ENCODE measurements at places on chromosomes 16 and 17. TPM values are rescaled to one million over a fixed set of nuclear protein-coding genes. Genes with fewer than 3 reads are reported as not detected.

RAMP2 gene
- polyA plus RNA-seq, result 17.2 TPM

DNA sequence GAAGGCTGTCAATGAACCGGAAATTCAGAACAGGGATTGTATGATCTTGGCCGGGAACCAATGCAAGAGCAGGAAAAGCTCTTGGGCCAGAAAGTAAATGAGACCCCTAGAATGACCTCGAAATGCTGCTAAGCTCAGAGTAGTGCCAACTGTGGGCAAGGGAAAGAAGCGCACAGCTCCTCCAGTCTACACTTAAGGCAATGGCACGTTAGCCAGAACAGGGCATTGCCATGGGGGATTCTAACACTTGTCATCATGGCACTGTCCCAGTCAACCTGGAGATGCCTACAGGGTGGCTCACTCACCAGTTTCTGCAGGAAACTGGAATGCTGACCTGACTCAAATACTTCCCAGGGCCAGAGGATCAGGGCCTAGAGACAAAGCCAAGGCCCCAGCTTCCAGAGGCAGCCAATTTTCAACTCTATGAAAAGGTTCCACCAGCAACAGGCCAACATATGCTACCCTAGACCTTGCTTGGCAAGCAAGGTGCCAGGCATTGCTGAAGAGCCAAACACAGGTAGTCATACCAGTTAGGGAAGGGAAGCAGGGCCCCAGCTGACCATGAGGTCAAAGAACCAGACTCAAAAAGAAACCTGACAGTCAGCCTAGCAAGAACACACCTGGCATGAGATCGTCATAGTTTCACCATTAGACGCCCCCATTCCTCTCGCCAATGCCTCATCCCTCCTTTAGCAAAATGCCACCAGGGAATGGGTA is 34.9 kb downstream of the ARHGAP17 start:
- no peak for DNase-seq

- DNase-seq, result no peak
These were observed 262.7 kb upstream of the KCNJ16 start for GRCh38 chr17:69812240-69812837.

- DNase-seq, result no peak
These were observed 27.4 kb upstream of the KDM6B start for GRCh38 chr17:7806587-7806986.

- no peak for DNase-seq
These were observed 51.1 kb upstream of the SLC47A1 start for GRCh38 chr17:19482576-19482975.

- no peak for DNase-seq
These were observed 22.3 kb upstream of the ADORA2B start for GRCh38 chr17:15922586-15922985.

NAA60 gene
- 29.9 TPM for polyA plus RNA-seq

DNA sequence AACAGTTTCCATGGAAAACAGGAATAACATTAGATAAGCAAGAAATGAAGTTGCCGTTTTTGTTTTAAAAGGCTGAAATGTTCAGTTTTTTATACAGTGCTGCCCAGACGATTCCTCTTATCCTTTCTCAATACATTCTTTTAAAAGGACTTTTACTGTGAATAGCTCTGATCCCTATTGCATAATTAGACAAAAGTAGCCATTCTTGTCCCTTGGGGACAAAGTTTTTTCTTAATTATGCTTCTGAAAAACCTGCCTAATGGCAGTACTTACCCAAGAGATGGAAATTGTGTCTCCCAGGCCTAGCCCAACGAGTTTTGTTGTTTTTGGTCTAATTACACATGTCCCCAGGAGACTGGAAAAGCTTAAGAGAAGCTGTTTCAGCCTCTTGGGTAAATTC is 27.6 kb downstream of the NXPH3 start:
- DNase-seq, result no peak

DDX42 gene
- 15.0 TPM for polyA plus RNA-seq

SYCE1L gene
- polyA plus RNA-seq, result 0.69 TPM

FBXO39 gene
- polyA plus RNA-seq, result 0.12 TPM

GRCh38 chr17:80998118-80998747 is 6.6 kb downstream of the CHMP6 start:
- DNase-seq, result no peak

GRCh38 chr17:20263595-20263994 is 203.7 kb downstream of the LGALS9B start:
- no peak for DNase-seq

DNA sequence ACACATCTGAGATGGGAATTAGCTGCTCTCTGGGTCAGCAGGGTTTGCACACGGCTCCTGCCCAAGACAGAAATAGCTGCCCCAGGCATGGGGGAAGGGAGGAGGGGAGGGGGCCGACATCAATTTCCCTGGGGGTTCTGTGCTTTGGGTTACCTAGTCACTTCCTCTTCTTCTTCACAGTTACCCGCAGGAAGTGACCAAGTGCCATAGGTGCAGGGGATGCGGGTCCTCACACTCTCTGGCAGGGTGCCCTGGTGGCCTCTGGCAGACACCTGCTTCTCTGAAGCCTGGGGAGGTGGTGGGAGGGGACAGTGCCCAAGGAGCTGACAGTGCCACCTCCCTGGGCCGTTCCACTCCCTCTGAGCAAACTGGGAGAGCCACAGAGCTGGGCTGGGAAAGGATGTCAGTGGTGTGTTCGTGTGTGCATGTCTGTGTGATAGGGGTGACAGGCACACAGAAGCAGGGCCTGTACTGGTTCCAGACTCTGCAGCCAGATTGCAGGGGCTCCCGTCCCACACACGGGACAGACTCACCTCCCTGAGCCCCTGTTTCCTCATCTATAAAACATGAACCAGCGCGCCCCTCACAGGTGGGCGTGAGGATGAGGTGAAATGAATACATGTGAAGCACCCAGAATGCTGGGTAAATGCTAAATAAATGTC is 18.2 kb downstream of the SCN4A start:
- no peak for DNase-seq

SLFN12L gene
- 0.17 TPM for polyA plus RNA-seq

GRCh38 chr17:56648806-56649205 is 55.3 kb downstream of the NOG start:
- no peak for DNase-seq

DNA sequence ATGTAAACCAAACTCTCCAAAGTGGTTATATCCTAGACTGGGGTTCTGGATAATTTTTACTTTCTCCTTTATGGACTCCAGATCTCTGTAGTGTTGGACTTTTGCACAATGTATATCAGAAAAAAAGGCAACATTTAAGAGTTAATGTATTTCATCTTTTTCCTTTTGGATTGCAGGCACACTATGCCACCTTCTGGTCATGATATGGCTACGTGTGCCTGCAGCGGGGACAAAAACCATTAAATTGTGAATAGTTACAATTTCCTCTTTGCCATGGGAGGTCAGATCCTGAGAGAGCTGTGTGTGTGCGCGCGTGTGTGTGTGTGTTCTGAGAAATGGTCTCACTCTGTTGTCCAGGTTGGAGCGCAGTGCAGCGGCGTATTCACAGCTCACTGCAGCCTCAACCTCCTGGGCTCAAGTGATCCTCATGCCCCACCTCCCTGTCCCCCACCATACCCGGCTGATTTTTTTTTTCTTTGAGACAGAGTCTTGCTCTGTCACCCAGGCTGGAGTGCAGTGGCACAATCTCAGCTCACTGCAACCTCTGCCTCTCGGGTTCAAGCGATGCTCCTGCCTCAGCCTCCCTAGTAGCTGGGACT is 4.3 kb upstream of the SGF29 start:
- no peak for DNase-seq

DNA sequence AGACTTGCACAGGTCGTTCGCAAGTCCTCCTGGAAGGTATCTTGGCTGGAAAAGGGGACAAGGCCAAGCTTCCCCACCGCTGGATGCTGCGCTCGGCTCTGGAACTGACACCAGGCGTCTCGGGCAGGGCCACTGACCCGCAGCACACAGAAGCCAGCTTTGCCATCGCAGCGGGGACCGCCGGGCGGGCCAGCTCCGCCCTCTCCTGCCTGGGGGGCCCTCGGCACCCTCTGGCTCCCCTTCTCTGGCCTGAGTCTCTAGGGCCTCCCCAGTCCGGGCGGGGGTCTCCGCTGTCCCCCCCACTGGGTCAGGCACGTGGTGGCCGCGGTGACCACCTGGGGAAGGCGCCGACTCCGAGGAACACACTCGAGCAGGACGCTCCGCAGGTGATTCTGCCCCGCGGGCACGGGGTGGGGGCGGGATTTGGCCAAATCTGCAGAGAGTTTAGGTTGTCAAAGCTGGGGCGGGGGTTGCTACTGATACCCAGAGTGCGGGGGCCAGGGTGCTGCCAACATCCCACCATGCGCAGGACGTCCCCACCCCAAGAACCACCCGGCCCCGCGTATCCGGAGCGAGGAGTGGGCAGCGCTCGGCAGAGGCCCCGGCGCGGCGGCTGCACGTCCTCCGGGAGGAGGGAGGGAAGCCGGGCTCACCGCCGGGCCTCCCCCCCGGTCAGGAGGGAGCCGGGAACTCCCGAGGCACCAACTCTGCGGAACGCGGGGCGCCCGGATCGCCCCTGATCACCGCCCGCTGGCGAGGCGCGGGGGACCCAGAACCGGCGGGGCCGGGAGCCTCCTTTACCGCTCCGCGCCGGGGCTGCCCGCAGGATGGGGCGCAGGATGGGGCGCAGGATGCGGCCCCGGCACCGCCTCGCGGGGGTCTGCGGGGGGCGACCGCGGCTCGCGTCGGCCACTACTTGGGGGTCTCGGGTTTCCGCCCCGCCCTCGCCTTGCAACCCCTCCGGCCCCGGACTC is 744 bp upstream of the METRNL start:
- no peak for DNase-seq

PFAS gene
- 7.9 TPM for polyA plus RNA-seq

DNA sequence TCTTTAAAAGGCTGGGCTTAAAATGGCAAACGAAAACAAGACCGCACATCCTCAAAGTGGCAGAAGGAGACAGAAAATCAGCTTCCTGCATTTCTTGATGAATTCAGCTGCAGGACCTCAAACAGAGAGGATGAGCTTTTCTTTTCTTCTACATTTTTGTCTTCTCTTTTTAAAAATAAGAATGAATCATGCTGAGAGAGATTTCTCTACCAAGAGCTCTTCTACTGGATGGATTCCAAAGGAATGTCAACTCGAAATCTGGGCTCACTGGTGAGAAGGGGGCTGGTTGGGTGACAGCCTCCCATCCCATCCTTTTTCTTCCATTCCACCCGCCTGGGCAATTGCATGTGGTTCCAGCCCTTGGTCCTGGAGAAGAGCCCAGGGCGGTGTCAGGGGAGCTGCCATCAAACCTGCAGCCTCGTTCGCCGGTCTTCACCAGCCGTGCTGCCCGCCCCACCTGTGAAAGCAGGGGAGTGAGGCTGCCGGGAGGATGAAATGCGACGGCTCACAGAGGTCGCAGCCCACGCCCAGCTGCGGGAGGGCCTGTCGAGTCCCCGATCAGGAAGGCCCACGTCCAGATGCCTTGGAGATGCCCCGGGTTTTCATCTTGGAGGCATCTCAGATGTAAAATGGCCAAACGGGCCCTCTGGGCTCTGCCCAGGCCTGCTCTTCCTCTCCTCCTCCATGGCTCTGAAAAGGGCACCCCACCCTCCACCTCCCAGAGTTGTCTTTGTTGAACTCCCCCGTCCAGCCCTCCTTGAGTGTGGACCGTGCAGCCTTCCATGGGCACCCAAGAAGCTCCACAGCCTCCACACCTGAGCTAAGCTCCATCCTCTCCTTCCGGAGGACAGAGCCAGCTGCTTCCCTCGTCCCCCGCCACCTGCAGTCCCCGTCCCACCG is 121.9 kb downstream of the FOXL1 start:
- DNase-seq, result no peak

DNA sequence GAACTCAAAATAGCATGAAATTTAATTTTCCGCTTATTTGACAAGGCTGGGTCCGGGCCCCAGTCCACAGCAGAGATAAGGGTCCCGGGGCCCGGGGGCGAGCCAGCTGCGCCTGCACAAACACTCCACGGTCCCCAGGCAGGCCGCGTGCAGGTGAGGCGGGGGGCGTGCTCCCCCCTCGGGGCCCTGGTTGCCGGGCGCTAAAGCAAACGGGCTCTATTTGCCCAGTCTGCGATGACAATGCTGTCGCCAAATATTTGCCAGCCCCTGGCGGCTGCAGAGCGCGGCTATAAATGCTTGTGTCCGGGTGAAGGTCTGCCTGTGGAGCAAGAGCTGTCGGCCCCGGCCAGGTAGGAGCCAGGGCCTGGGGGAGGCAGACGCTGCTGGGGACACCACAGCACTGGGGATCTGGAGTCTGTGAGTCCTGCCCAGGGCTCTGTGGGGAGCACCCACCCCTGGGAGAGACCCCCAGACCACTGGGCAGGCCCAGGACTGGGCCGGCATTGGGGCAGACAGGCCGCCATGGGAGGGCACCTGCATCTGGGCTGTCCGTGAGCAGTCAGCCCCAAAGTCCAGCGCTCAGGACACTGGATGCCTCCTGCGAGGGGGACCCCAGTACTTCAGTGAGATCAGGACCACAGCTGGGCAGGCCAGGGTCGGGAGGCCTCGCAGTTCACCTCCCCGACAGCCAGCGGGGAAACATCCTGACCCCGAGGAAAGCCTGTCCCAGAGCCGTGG is at the start of gene PERCC1:
TSS of gene PERCC1 (plus strand) at position 320 of the 738 bp plus-strand sequence. CDS start 1,516 bp downstream, outside the sequence.
- peak; percentile 70 for DNase-seq

NOL11 gene
- 21.1 TPM for polyA plus RNA-seq

CIITA gene
- 1.7 TPM for polyA plus RNA-seq

TNFRSF13B gene
- polyA plus RNA-seq, result 0.26 TPM

SLFN13 gene
- 0.53 TPM for polyA plus RNA-seq

TVP23A gene
- 0.32 TPM for polyA plus RNA-seq

ELOB gene
- polyA plus RNA-seq, result 374 TPM

- no peak for DNase-seq
These were observed 173.4 kb downstream of the KIF2B start for GRCh38 chr17:53996131-53996530.

GRCh38 chr16:87309620-87310525 is 7.3 kb downstream of the C16orf95 start:
- peak; percentile 59 for DNase-seq

- no peak for DNase-seq
These were observed 278.9 kb downstream of the SEC14L1 start for GRCh38 chr17:77419547-77420094.

DNA sequence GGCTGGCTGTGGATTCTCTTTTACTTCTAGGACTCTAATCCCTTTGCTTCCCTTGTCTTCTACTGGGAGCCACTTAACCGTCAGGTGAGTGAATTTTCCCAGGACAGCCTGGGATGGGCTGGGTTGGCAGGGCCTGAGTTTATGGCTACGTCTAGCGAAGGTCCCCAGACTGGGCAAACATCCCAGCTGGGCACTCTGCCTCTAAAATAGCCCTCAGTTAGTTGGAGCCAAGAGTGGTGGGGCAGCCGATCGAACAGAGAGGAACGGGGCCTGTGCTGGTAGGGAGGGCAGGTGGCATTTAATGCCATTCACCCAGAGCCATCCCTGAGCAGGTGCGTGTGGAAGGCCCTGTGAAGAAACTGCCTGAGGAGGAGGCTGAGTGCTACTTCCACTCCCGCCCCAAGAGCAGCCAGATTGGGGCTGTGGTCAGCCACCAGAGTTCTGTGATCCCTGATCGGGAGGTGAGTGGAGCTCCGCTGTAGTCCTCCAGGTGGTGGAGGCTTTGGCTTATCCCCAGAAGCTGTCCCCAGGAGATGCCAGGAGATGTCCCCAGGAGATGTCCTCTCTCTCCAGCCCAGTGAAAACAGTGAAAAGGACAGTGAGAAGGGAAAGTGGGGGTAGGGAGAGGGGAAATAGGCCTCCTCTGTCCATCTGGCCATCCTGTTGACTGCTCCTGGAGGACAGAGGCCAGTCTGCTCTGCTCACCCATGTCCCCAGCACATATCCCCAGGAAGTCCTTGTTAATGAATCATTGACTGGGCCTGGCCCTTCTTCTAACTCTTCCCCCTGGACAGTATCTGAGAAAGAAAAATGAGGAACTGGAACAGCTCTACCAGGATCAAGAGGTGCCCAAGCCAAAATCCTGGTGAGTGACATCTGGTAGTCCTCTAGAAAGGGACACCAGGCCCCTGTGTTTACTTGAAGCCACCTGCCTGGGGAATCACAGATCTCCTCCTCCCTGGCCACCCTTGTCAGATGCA is 4.4 kb downstream of the PNPO start:
- DNase-seq, result no peak

G6PC1 gene
- 84.7 TPM for polyA plus RNA-seq

TIMP2 gene
- 37.6 TPM for polyA plus RNA-seq
